ENCODE measurements at places on chromosomes 5 and 9. TPM values are rescaled to one million over a fixed set of nuclear protein-coding genes. Genes with fewer than 3 reads are reported as not detected.

The C5orf46 gene
- total RNA-seq: 0.18 TPM

The PPP3R2 gene
- total RNA-seq: not detected

The SPINK4 gene
- not detected for total RNA-seq

The ARPC5L gene
- total RNA-seq: 28.2 TPM

The SPATA31A1 gene
- not detected for total RNA-seq

The ADAMTS19 gene
- total RNA-seq: not detected

The SERF1B gene
- 38.2 TPM for total RNA-seq

The C7 gene
- 0.09 TPM for total RNA-seq

The C8G gene
- 0.19 TPM for total RNA-seq

The GARIN3 gene
- not detected for total RNA-seq

The DPM2 gene
- 8.1 TPM for total RNA-seq

The SLC6A18 gene
- total RNA-seq: not detected

The PCYOX1L gene
- 11.4 TPM for total RNA-seq

The ROPN1L gene
- total RNA-seq: 0.45 TPM

The PHF24 gene
- not detected for total RNA-seq

The GMCL2 gene
- total RNA-seq: not detected

The UNC5A gene
- total RNA-seq: 0.36 TPM

The PCA3 gene
- 0.90 TPM for total RNA-seq
